EL (cell line): ENCODE measurements at places on chromosomes 3 and 15.

DNA sequence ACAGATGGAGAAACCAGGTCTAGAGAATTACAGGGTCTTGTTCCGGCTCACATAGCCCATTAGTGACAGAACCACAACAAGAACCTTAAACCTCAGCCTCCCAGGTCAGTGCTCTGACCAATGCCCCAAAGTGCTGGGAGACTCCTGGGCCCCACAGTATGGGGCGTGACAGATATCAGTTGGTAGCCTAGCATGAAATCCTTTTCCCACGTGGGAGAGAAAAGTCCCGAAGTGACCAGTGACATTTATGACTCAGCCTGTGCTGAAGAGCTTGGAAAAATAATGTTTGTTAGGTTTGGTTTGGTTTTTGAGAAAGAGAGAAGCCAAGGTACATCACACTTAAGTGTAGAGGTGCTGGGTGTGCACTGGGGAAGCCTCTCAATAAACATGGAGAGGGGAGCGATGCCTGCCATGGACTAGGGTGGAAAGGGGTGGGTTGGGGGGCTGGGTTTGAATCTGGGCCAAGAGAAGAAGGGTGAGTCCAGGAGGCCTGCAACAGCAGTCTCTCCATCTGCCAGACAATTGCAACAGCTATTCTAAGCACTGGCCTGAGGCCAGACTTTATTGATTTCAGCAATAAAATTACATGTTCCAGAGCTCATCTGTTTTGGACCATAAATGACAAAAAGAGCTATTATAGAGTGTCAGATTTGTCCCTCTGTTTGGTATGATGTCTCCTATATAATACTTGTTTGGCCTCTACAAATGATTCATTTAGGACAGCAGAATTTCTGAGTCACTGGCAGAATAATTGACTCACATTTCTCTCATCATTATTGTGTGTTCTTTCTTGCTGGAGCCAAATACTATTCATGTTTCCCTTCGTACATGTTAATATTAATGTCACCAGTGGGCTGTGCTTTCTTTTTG is 43.4 kb downstream of the C2CD4A start:
- peak; percentile 54 for DNase-seq

DNA sequence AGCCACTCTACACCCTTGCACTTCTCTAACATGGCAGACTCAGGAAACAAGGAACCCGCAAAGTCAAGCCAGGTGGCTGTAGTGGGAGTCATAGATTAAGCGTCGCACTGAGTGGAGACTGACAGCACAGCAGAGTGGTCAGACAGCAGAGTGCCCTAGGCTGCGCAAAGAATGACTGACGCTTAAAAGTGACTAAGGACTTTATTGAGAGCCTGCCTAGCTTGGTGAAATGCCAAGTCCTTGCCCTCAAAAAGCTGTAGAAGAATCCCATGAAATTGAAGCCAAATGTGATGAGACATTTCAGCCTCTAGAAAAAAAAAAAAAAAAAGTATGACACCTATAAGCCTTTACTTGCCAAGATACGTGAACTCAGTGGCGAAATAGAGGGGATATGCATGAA is 30.2 kb downstream of the NCEH1 start:
- peak; percentile 33 for DNase-seq

- no peak for DNase-seq
These were observed 343.7 kb upstream of the SOX14 start for GRCh38 chr3:137420198-137420995.

- DNase-seq: no peak
These were observed 150.7 kb downstream of the SSR3 start for GRCh38 chr3:156404217-156404616.

- no peak for DNase-seq
These were observed 262.7 kb upstream of the GADL1 start for GRCh38 chr3:31157047-31157694.

- no peak for DNase-seq
These were observed 14.5 kb downstream of the TKT start for GRCh38 chr3:53240989-53241972.

- DNase-seq: no peak
These were observed 23.9 kb upstream of the RYK start for GRCh38 chr3:134274571-134274970.

DNA sequence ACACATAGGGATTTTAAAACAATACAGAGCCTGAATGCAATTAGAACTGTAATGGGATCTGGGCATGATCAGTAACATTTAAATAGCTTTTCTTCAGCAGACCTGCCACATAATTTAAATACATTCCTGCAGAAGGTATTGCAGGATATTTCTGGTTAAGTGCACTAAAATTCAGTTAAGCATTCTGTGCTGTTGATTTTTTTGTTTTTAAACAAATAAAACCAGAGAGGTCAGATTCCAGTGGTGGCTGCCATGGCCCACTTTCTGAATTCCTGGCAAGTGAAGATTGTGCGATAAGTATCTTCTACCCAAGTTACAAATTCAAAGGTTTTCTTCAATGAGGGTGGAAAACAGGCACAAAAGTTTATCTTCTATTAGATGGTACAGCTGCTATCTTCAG is 98.7 kb downstream of the RAP2B start:
- DNase-seq: no peak

GRCh38 chr15:51667478-51667877 is 13.8 kb upstream of the SCG3 start:
- no peak for DNase-seq

GRCh38 chr3:141782386-141782932 is 19.3 kb downstream of the GRK7 start:
- no peak for DNase-seq

GRCh38 chr3:169815590-169816150 is 3.0 kb upstream of the LRRC34 start:
- no peak for DNase-seq

DNA sequence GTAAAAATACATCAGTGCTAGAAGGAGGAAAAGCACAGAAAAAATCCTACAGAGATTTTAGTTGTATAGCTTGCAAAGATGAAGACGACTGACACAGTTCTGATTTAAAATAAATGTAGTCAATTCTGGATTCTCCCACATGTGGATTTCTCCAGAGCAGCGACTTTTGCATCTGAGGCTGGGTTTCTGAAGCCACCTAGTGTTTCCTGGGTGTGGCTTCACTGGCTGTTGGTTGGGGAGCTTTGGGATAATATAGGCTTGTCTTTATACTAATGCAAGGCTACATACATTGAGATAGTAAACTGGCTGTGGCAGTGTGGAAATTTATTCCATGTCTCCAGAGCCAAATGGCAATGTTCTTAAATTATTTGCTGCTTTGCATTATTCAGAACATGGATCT is 158.1 kb upstream of the FEZF2 start:
- DNase-seq: no peak

DNA sequence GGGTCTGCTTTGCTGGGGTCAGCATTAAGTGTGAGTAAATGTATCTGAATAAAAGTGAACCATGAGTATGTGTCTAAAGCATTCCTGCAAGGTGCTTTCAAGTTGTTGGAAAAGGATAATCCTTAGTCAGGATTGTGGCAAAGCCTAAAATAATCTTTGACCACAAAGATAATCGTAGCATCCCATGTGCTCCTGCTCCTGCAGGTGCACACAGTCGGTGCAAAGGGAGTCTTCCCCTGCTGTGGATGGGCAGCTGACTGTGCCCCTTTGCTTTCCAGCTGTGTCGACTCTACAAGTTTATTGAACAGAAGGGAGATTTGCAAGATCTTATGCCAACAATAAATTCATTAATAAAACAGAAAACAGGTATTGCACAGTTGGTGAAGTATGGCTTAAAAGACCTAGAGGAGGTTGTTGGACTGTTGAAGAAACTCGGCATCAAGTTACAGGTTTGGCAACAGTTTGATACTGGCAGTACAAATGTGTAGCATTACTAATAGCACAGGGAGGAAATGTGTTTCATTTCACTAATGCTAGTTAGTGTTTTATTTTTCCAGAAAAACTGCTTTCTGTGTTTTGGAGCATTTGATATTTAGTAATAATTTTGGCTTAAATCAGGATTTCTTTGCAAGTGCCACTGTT is 22.6 kb downstream of the SRP14 start:
- DNase-seq: no peak

DNA sequence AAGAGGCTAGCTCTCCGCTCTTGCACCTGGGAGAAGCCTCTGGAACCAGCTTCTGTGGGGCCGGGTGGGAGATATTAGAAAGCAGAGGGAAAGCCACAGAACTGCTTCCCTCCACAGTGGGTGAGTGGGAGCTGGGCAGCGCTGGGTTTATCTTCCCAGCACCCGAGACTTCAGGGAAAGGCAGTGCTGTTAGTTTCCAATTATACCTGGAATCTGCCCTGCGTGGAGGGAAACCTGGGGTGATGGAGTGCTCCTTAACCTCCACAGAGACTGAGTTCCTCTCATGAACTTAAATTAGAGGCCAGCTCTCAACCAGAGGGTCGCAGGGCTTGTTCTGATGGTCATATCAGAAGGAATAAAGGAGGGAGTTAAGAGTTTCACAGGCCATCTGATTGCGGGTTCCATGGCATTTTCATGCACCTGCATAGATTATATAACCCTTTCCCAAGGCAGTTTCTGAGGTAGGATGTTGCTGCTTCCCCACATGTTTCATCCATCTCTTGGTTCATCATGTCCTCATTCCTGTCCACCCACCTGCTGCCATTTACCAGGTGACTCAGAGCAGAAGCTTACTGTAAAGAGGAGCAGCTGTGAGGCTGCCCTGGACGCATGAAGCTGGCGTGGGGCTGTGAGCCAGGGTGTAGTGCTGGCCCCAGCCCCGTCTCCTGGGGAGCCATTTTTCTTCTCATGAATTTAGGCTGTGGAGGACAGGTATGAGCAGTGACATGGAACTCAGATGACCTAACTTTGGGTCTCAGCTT is 42.5 kb downstream of the CA12 start:
- DNase-seq: no peak

GRCh38 chr3:194592798-194593752 is 40.1 kb downstream of the TMEM44 start:
- DNase-seq: peak; percentile 100

GRCh38 chr3:23574822-23575315 is 230.9 kb upstream of the UBE2E1 start:
- no peak for DNase-seq

DNA sequence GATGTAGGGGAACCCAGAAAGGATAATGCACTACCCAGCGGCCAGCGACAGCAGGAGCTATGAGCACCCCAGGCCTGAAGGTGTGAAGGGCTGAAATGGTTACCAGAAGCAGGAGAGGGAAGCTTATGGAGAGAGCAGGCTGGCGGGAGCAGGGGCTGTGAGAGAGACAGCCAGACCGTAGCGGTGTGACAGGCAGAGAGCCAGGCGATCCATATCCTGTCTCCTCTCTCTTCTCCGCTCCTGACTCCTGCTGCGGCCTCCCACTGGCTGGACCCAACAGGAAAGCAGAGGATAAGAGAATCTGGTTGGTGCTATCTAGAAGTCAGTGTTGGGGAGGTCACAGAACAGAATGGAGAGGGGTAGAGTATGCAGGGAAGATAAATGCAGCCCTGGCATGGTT is 49.9 kb downstream of the BTD start:
- no peak for DNase-seq

GRCh38 chr3:17119201-17120072 is 234.7 kb downstream of the PLCL2 start:
- no peak for DNase-seq

DNA sequence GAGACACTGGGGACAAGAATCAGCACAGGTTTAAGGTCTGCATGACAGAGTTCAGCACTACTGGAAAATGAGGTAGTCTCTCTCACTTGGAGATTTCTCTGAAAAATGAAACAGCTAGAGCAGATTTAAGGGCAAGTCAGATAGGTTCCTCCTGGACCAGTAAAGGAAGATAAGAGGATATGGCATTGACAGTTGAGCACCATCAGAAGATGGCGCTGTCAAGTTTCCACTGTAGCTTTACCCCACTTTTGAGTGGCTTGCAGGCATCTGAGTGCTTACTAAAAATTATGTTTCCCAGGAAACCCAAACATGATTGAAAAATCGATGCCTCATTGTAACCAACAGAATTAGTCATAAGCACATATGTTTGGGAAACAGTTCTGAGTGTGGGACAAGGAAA is 407.2 kb upstream of the UBE2E2 start:
- DNase-seq: no peak

DNA sequence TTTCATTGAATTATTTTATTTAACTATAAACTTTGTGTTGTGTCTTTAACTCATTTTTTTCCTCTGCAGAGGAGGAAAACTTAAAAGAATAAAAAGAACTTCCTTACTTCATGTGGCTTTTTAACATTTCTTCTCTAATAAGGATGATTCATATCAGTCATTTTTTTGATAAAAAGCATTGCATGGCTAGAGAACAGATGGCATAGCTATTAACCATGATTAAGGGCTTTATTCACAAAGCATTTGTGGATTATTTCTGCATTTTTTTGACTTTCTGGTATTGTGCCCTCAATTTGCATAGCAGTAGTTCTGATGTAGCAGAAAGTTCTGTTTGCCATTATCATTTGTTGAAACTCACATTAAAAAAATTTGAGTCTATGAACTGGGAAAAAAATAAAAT is 540.8 kb downstream of the SI start:
- DNase-seq: no peak

GRCh38 chr3:31014317-31015040 is 120.0 kb upstream of the GADL1 start:
- peak; percentile 55 for DNase-seq

- DNase-seq: no peak
These were observed 339.2 kb downstream of the CHL1 start for GRCh38 chr3:535566-536416.

GRCh38 chr15:88613074-88613944 is 7.8 kb upstream of the AEN start:
- peak; percentile 84 for DNase-seq

- peak; percentile 10 for DNase-seq
These were observed 85.1 kb upstream of the MYRIP start for GRCh38 chr3:39724233-39724846.

DNA sequence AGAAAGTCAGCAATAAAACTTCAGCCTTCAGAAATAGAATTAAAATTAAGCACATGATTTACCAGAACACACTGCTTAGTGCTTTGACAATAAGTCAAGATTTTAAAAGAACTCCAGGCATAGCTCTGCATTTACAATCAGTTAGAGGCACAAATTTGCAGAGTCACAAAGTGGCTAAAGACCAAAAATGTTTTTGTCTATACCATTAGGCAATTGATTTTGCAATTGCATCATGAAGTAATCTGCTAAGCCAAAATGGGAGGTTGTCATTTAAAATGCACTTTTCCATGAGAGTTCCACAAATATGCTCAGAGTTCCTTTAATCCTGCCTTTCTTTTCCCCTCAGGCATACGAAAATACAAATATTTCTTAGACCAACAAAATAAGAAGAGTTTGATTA is 10.1 kb upstream of the DCP1A start:
- DNase-seq: no peak

- DNase-seq: no peak
These were observed 588.3 kb upstream of the SEMA6D start for GRCh38 chr15:47129033-47129432.

GRCh38 chr15:68389936-68390817 is 41.8 kb downstream of the ITGA11 start:
- DNase-seq: peak; percentile 92

DNA sequence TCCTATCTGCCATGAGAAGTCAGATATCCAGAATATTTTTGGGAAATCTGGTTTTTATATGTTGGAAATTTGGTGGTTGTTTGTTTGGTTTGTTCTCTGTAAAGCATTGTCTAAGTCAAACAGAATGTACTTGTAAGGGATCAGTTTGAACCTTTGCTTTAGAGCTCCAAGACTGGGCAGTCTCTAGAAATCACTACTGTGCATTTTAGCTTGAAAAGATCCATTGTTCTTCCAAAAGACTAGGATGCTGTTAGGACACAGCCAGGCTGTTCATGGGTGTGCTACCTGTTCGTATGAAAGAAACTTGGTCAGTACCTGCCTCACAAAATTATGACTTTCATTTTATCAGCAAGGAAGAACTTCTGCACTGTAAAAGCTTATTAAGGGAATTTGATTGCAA is 182.6 kb downstream of the WDR72 start:
- DNase-seq: no peak

GRCh38 chr3:149085828-149086231 is 503 bp downstream of the HLTF start:
- DNase-seq: peak; percentile 46
